Suppressor macrophage treated with lipopolysaccharide for 4 hours (primary cell): ENCODE measurements at places on chromosomes 5 and 9.

DNA sequence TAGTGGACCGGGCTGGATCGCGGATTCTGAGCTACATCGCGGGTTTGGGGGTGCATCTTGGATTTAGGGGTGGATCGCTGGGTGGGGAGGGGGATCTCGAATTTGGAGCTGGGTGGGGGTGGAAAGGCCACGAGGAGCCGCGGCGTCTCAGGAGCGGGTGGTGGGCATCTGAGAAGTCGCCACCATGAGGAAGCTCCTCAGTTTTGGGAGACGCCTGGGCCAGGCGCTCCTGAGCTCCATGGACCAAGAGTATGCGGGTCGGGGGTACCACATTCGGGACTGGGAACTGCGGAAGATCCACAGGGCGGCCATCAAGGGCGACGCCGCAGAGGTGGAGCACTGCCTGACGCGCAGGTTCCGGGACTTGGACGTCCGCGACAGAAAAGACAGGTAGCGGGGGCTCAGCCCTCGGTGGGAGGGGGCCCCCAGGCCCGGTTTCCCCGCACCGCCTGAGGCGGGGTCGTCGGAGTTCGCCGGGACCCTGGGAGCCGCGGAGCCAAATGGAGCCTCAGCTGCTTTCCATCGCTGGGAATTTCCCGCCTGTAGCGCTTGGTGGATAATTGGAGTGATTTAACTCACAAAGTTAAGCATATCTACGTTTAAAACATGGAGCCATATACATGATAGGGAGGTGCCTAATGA is 376 bp downstream of the ANKRD18B start:
- no peak for DNase-seq

- DNase-seq = no peak
These were observed 147.5 kb downstream of the GNAQ start for GRCh38 chr9:77883846-77884771.

GRCh38 chr5:113447498-113448050 is 12.8 kb upstream of the TSSK1B start:
- DNase-seq = no peak

GRCh38 chr5:139667001-139667729 is 19.0 kb downstream of the CXXC5 start:
- no peak for DNase-seq

DNA sequence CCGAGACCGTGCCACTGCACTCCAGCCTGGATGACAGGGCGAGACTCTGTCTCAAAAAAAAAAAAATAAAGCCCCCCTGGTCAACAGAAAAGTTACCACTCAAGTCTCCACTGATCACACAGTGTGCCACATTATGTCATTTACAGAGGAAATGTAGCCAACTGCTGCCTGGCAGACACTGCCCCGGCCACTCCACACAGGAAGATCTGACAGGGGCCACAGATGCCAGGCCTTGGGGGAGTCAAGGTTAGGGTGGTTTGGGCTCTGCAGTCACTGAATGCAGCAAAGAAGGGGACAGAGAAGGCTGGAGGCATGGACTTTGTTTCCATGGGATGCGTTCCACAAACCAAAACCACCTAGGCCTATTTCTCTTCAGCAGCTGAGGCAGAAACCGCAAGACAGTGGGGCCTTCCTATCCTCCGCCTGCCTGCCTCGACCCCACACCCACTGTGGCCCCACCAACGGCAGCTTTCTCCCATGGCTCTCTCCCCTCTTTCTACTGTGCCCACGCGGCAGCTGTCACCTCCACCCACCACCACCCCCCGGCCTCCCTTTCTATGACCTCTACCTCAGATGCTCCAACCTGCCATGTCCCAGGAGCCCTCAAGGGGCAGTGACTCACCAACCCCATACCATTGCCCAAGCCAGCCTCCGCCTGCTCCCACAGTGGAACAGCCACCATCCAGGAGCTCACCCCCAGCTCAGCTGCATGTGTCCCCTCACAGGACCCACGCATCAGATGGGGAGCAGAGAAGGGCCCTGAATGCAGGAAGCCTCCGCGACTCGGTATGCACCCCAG is 12.4 kb downstream of the IPPK start:
- no peak for DNase-seq

GRCh38 chr5:139816566-139816965 is 21.0 kb downstream of the PSD2 start:
- no peak for DNase-seq

DNA sequence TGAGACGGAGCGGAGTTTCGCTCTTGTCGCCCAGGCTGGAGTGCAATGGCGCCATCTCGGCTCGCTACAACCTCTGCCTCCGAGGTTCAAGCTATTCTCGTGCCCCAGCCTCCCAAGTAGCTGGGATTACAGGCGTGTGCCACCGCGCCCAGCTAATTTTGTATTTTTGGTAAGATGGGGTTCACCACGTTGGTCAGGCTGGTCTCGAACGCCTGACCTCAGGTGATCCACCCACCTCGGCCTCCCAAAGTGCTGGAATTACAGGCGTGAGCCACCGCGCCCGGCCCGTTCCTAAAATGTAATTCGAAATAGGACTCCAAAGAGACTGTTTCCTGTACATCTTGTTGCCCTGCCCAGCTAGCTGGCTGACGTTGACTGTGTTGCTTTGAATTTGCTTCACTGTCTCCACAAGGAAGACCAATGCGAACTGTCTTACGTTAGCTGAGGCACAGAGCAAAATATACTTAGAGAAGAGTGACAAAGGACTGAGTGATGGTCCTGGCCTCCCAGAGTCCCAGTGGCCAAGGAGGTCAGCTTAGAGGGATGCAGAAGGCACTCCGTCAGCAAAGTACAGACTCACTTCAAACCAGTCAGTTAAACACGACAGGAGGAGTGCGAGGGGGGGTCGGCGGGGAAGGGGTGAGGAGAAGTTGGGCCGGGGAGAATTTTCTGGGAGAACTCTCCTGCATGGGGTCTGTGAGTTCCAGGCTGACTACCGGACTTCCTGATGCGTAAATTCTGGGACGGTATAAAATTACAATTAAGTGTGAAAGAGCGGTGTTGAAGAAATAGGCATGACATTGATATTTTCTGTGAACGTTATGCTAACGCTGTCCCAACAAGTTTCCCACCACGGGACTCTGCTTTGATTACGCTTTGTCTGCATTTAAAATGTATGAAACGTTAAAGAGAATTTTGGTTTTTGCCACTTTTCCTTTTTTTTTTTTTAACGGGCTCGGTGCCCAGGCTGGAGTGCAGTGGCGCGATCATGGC is 6.8 kb upstream of the TRIM41 start:
- DNase-seq = no peak

- DNase-seq = no peak
These were observed 588.3 kb downstream of the BNC2 start for GRCh38 chr9:16282216-16282615.

GRCh38 chr5:74070766-74071165 is 444.8 kb downstream of the ARHGEF28 start:
- DNase-seq = no peak

DNA sequence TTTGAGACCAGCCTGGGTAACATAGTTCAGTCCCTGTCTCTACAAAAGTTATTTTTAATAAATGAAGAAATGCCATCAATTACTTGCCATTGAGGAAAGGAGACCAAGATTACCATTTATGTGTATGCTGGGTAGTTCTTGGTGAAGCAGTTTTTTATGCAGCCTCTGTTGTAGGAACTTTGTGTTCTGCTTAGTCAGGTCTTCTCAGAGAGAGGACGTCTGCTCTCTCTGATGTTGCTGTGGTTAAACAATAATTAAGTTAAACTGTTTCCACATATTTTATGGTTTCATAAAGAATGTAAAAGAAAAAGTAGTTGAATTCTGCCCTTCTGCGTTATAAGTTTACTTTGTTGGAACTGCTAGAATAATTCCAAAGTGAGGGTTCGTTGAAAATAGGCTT is 210.5 kb downstream of the KDM4C start:
- DNase-seq = no peak

DNA sequence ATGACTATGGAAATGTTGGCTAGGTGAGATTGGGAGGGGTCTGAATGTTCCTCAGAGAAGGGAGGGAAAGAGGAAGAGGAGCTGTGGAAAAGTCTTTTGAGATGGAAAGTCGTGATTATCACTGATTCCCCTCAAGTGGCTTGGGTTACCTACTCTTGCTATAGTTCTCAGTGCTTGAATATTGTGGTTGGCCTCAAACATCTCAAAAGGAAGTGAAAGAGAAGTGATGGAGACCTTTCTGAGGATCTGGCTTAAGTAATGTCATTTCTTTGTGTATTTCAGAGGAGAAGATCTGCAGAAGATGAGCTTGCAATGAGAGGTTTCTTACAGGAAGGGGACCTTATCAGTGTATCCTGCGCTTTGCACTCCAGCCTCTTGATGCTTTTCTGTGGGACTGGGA is 5.5 kb downstream of the EXOSC2 start:
- DNase-seq = no peak

- DNase-seq = no peak
These were observed 35.7 kb upstream of the LURAP1L start for GRCh38 chr9:12739014-12739652.

GRCh38 chr5:1820381-1820780 is 19.2 kb downstream of the NDUFS6 start:
- DNase-seq = no peak
